WERI-Rb-1 (cell line): ENCODE measurements at places on chromosomes 13 and 19.

GRCh38 chr13:84997858-84998257 lies 801.4 kb downstream of the SLITRK6 start:
- DNase-seq = no peak

DNA sequence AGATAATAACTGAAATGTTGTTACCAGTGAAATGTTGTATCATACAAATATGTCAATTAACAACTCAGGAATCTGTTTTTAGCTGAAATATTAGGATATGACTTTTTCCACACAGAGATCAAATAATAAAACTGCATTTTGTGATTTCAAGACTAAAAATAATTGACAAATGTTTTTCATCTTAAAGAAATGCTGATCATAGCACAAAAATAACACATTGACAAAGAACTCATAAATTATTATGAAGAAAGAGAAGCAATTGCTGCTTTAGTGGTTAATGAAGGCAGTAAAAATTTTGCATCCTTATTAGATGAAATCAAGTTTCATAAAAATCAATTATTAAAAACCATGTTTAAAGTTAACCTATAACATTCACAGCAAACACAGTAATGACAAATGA lies 1417.3 kb downstream of the OLFM4 start:
- DNase-seq = no peak

DNA sequence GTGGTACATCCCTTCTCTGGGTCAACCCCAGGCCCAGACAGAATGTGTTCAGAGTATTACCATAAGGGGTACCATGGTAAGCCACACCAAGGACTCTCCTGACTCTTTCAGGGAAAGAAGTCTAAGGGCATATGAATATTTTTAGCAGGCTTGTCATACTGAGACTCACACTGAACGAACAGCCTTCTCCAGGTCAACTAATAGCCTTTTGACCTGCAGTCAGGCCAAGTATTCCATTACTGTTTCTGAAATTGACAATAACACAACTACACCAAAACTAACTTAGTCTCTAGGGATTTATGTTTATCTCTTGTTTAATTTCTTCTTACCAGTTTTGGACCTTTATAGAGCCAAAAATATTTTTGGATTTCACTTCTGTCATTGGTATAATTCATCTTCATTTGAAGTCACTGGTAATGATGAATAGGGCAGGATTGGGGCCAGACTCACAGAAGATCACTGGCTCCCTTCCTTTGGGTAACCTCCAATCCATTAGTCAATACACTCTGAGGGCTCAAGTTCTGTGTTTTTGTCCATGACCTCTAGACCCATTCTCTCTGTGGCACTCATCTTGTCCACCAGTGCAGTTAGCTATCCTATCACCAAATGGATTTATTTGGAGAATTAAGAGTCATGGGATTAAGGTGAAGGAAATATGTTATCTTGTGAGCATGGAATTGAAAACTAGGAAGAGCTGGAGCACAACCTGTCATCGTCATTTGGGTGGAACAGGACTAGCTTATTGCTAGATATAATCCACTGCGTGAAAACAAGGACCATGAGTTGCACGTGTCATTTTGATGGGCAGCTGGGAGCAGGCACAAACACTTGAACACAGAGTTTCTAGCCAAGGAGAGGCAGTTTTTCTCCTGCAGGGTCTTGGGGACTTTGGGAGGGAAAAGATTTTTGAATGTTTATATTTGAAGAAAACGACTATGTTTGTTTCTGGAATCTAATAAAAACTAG lies 313.3 kb downstream of the DCLK1 start:
- DNase-seq = no peak

DNA sequence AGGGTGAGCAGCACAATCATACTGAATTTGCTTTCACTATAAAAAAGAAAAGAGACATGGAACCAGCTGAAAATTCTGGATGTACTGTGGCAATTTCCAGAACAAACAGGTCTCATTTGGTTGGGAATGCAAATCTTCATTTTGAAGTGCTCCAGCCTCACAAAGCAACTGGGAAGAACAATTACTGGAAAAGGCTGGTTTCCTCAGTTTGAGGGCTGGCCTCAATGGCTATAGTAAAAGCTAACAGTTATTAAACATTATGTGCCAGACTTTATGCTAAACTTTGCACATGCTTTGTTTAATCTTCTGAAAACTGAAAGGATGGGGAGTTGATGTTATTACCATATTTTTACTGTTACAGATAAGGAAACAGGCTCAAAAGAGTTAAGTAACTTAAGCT lies 3.0 kb downstream of the OBI1 start:
- DNase-seq = no peak

- peak; percentile 41 for DNase-seq
Observed at GRCh38 chr19:48806818-48807589, 3.8 kb downstream of the BCAT2 start.

DNA sequence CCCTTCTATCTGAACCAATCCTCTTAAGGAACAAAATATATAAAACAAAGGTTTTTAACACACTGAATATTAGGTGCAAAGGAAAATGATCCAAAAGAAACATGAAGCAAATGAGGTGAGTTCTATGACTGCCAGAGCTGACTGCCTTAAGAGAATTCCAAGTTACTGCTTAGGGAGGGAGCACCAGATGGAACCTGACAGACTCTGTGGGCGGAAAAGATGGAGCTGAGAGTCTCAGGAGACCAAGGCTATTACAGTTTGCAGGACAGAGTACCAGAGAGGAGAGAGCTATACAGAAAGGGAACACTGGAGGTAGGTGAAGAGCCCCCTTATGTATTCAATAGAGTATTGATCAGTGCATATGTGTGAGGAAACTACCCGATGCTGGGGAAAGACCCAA lies 87.2 kb downstream of the B3GLCT start:
- no peak for DNase-seq

DNA sequence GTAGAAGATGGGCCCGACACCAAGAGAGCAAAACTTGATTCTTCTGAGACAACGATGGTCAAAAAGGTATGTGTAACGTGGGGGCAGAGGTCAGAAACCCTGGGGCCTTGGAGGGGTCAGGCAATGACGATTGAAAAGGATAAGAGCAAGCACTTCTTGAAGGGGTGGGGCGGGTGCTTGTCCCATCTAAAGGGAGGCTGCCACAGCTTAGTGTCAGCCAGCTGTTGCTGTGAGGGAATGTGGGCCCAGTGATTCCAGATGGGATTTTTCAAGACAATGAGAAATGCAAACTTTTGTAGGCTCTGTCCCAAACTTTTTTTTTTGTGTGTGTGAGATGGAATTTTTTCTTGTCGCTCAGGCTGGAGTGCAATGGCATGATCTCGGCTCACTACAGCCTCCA lies 24.5 kb downstream of the SAE1 start:
- no peak for DNase-seq

- no peak for DNase-seq
Observed at GRCh38 chr19:49791776-49792445, 21.2 kb downstream of the FUZ start.

- no peak for DNase-seq
Observed at GRCh38 chr19:47002106-47002766, 17.4 kb upstream of the NPAS1 start.

- peak; percentile 47 for DNase-seq
Observed at GRCh38 chr13:91126806-91127205, 220.7 kb upstream of the MIR17HG start.

- DNase-seq = no peak
Observed at GRCh38 chr13:32165796-32166195, 134.2 kb downstream of the FRY start.

GRCh38 chr19:53894707-53895106 lies 12.7 kb downstream of the PRKCG start:
- no peak for DNase-seq

GRCh38 chr13:29888306-29888705 lies 37.9 kb upstream of the UBL3 start:
- no peak for DNase-seq

DNA sequence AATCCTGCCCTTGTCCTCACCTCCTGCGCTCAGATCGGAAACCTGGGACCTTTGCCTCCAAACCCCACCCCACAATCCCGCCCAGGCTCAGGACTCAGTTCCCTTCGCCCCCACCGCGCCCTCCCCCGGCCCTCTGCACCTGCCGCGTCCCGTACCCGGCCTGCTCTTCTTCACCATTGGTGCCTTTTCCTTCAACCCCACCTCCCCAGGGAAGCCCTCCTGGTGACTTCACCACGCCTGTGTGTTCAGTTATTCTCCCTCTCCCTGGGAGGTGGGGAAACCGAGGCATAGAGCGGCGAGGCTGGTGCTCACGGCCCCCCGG lies 19.3 kb upstream of the TCF3 start:
- DNase-seq = peak; percentile 55

DNA sequence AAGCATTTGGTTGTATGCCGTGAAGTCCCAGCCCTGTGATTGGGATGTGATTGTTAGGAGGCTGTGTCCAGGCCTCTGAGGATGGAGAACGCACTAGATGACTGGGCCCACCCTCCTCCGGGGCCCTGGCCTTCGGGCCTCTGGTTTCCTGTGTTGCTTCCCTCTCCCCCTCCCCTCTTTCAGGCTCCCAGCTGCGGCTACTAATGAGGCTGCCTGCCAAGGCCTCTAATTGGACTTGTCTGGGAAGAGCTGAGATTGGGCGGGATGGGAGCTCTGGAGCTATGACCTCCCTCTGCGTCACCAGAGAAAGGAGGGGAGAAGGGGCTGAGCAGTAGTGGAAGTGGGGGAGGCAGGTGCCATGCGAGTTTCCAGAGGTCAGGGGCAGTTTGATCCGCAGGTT lies 9.9 kb downstream of the PTH2 start:
- DNase-seq = no peak

DNA sequence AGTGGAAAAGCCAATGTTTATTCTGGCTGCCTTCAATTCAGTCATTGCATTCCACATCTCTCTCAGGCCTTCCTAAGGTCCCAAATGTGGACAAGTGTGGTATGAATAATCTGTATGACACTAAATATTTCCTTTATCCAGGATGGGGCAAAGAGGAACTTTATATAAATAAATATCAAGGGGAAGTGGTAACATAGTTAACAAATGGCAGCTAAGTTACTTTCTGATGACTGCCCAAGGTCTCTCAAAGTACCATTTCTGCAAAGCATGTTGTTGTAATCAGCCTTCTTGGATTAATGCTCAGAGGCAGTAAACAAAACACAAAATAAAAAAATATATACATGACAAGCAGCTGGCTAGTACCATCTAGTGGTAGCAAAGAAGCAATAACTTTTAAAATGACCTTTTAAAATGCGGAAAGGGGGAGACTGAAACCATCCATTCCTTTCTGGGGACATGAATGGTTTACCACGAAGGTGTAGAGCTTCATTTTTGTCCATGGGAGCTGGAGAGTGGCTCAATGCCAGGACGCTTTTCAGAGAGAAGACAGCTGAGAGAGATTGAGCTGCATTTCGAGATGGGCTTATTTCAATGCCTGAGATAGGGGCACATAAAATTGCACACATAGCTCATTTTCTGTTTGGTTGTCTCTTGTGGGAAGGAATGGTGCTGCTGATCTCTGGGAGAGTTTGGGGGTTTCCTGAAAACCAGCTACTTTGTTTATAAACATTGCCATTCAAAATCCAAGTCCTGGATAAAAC lies 259.2 kb downstream of the RFC3 start:
- DNase-seq = no peak

GRCh38 chr13:94858856-94859255 lies 146.5 kb upstream of the SOX21 start:
- DNase-seq = no peak

GRCh38 chr13:30421093-30422053 lies 920 bp upstream of the UBE2L5 start:
- no peak for DNase-seq

DNA sequence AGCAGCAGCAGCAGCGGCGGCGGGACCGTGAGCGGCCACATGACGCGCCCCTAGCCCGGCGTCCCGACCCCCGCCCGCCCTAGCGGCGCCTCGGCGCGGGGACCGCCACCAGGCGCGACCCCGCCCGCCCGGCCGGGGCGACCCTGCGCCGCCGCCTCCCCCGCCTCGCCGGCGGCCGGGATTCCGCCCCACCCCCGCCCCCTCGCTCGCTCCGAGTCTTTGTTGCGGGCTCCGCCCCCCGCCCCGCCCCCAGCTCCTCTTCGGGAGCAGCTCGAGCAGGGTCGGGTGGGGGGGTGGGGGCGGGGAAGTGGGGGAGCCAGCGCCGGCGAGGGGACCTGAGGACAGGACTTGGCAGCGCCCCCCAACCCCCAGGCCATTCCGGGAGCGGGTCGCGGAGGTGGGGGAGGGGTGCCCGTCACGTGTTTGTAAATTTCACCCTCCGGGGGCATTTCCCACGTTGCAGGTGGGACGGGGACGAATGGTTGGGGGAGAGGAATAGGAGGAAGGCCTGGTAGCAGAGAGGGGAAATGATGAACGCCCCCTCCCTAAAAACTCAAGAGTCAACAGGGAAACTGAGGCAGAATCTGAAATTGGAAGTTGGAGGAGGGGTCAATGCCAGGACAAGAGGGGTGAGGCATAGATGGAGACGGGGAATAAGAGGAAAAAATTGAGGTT lies at the start of gene OLFM2:
Gene OLFM2, minus strand, starts transcription at position 190 of the 675 bp plus-strand sequence. Its CDS starts 149 bp downstream, at position 41.
- DNase-seq = peak; percentile 60

GRCh38 chr19:6576869-6577475 lies 14.0 kb downstream of the CD70 start:
- DNase-seq = no peak

GRCh38 chr13:66995203-66995611 lies 234.9 kb downstream of the PCDH9 start:
- no peak for DNase-seq

DNA sequence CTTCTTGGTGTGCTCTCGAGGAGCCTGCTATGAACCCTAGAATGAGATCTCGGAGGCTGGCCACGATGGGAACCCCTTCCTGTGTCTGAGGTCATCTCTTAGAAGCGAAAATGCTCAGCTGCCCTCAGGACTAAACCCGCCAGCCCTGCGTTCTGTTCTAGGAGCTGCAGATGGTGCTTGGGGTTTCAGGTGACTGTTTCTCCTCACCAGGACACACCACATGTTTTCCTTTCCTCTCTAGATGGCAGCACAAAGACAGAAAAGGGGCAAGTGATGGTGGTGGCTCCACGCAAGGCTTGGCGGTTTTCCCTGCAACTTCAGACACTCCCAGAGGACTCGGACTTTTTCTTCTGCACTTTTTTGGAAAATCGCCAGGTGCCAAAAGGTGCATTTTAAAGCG lies 60.1 kb downstream of the RNASEH2B start:
- peak; percentile 17 for DNase-seq

GRCh38 chr19:49656456-49657109 lies 9.1 kb downstream of the IRF3 start:
- no peak for DNase-seq

GRCh38 chr13:111165241-111166010 lies 50.3 kb downstream of the ARHGEF7 start:
- DNase-seq = no peak

DNA sequence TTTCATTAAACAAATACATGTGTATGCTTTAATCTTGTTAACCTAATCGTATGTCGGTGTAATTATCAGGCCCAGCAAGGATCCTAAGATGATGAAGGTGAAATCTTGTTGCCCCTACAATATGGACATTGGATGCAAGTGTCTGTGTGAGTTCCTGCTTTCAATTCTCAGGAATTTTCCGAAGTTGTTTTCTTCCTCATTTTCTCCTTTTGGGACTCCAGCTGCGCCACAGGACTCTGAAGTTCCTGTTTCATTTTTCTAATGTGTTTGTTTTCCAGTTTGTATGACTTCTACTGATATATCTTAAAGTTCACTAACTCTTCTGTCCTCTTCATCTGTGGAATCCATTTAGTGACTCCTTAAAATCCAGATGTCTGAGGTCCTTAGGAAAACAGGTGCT lies 11.9 kb upstream of the OR7D2 start:
- no peak for DNase-seq

GRCh38 chr13:36214163-36214921 lies at the start of gene SOHLH2:
SOHLH2 (minus strand) TSS chr13:36214556; CDS start chr13:36214526, 30 bp downstream.
- no peak for DNase-seq
